ENCODE measurements at places on chromosomes 12 and 14. TPM values are rescaled to one million over a fixed set of nuclear protein-coding genes. Genes with fewer than 3 reads are reported as not detected.
A peak's percentile ranks its signal among the peaks of the same experiment; 100 is the strongest.

DNA sequence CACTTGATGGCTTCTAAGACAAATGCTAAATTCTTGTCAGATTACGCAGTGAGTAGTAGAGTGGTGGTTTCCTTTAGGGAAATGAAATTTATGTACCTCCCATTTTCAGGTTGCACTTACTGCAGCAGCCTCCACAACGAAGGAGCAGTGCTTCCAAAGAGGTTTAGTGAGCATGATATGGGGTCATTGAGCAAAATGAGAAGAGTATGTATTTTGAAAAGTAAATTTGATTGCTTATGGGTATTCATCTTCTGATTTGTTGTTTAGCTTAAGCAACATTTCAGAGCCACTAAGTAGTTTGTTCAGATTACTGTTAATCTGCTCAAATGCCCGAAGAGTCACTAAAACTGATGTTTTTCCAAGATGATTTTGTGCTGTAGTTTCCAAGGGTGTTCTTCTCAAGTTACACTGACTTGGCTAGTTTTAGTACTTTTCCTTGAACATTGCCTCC is 493.6 kb downstream of the PCNX1 start:
- no peaks in the 10 kb centered on the region for H3K27me3 ChIP-seq
- no peak for DNase-seq
- H3K36me3 ChIP-seq = no peaks in the 10 kb centered on the region
- peaks cover 18% of the 10 kb centered on the region for H3K4me1 ChIP-seq

- no peaks in the 10 kb centered on the region for H3K27me3 ChIP-seq
- H3K4me1 ChIP-seq = no peaks in the 10 kb centered on the region
- H3K4me3 ChIP-seq = no peak overlapping the region
- DNase-seq = no peak
- no peaks in the 10 kb centered on the region for H3K36me3 ChIP-seq
Observed at GRCh38 chr12:18430425-18431048, 169.2 kb downstream of the PIK3C2G start.

DNA sequence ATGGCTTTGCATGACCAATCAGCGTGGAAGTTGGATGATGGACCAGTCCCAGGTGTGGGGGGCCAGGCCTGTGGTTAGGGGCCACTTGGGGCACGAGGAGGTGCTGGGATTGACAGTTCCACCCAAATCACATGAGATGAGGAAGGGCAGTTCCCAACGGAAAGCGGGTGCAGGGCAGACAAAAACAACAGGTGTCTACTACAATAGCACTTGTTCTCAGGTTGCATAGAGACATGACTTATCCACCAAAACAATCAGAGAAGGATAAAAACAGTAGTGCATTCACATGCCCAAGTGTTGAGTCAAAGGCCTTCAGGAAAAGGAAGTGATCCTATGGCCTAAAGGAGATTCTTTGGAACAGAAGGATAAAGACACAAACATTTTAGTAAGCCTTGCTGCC is 14.6 kb upstream of the EIF2B2 start:
- peaks cover 1% of the 10 kb centered on the region for H3K27me3 ChIP-seq
- H3K27ac ChIP-seq = no peak overlapping the region
- H3K4me1 ChIP-seq = no peaks in the 10 kb centered on the region
- H3K36me3 ChIP-seq = no peaks in the 10 kb centered on the region

GRCh38 chr14:106681568-106681967 is 1155.2 kb downstream of the TMEM121 start:
- H3K27ac ChIP-seq = no peak overlapping the region
- no peaks in the 10 kb centered on the region for H3K36me3 ChIP-seq
- no peaks in the 10 kb centered on the region for H3K4me1 ChIP-seq
- DNase-seq = no peak
- no peak overlapping the region for H3K4me3 ChIP-seq

DNA sequence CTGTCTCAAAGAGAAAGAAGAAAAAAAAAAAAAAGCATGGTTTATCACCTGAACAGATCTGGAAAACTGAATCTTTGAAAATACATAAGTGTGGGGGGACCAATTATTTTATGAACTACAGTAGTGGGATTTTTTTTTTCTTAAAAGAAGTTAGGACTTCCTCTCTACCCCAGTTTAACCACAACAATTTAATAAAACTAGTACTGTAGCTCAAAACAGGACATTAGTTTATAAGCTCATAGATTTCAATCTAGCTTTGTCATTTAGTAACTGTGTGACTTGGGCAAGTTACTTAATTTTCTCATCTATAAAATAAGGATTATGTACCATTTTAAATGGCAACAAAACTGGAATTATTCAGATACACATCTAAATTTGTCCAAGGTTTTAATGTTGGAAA is 23.5 kb upstream of the ARID4A start:
- peak overlapping the region; percentile 53 for H3K27ac ChIP-seq
- no peak for DNase-seq
- H3K36me3 ChIP-seq = peaks cover 52% of the 10 kb centered on the region
- peaks cover 40% of the 10 kb centered on the region for H3K4me1 ChIP-seq
- H3K4me3 ChIP-seq = peak overlapping the region; percentile 56

Gene KRT82
- not detected for total RNA-seq

DNA sequence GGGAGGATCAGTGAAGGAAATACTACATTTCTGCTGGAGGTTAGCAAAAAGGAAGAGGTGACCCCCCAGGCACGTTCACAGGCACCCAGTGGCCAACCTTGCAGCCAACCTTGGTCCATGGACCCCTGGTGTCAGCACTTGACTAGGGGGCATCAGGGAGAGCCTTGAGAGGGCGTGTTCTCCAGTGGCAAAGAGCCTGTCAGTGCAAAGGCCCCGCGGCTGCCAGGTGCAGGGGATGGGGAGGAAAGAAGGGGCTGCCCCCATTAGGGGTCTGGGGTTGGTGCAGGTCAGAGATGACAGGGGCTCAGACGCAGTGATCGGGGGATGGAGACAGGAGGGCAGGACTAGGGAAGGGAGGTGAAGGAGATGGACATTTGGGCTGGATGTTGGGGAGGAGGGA is 22.7 kb upstream of the ULK1 start:
- no peak overlapping the region for H3K27ac ChIP-seq
- no peaks in the 10 kb centered on the region for H3K4me1 ChIP-seq
- no peaks in the 10 kb centered on the region for H3K36me3 ChIP-seq
- no peak overlapping the region for H3K4me3 ChIP-seq
- no peak for DNase-seq
- H3K27me3 ChIP-seq = no peaks in the 10 kb centered on the region

Gene NRL
- total RNA-seq = 2.8 TPM

GRCh38 chr14:26463136-26463535 is 134.7 kb downstream of the NOVA1 start:
- no peak overlapping the region for H3K27ac ChIP-seq
- H3K36me3 ChIP-seq = no peaks in the 10 kb centered on the region
- no peaks in the 10 kb centered on the region for H3K27me3 ChIP-seq
- no peak overlapping the region for H3K4me3 ChIP-seq
- DNase-seq = no peak

Gene RND1
- 7.3 TPM for total RNA-seq

GRCh38 chr12:28611449-28611848 is 421.2 kb downstream of the CCDC91 start:
- no peak overlapping the region for H3K4me3 ChIP-seq
- H3K27me3 ChIP-seq = peaks cover 6% of the 10 kb centered on the region
- no peaks in the 10 kb centered on the region for H3K4me1 ChIP-seq
- DNase-seq = no peak

- H3K27ac ChIP-seq = no peak overlapping the region
- H3K36me3 ChIP-seq = no peaks in the 10 kb centered on the region
- H3K4me1 ChIP-seq = no peaks in the 10 kb centered on the region
- DNase-seq = no peak
- no peaks in the 10 kb centered on the region for H3K27me3 ChIP-seq
Observed at GRCh38 chr12:46470975-46471374, 98.4 kb upstream of the SLC38A2 start.

DNA sequence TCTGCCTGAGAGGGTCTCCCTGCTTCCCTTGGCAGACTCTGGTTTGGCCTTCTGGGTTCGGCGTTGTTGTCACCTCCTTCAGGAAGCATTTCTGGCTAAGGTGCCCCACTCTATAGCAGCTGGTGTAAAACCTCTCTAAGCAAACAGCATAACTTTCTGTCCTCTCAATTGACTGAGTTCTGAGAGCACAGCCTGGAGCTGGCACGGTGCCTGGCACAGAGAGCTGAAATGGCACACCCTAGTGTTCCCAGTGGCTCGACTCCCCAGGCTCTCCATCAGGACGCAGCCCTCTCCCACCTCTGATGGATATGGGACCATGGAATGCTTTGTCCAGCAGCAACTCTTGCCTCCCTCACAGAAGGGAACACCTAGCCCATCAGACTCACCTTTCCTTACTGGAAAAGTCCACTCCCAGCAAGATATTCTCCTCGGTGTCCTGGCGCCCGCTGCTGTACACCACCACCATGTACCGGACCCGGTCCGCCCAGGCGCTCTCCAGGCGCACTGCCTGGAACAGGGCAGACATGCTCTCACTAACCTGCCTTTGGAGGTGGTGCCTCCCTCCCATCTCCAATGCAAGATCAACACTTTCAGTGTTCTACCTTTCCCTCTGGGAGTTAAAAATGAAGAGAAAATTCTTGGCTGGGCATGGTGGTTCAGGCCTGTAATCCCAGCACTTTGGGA is 40.6 kb downstream of the SSH1 start:
- DNase-seq = no peak
- peaks cover 43% of the 10 kb centered on the region for H3K36me3 ChIP-seq
- H3K27me3 ChIP-seq = no peaks in the 10 kb centered on the region
- no peak overlapping the region for H3K27ac ChIP-seq

DNA sequence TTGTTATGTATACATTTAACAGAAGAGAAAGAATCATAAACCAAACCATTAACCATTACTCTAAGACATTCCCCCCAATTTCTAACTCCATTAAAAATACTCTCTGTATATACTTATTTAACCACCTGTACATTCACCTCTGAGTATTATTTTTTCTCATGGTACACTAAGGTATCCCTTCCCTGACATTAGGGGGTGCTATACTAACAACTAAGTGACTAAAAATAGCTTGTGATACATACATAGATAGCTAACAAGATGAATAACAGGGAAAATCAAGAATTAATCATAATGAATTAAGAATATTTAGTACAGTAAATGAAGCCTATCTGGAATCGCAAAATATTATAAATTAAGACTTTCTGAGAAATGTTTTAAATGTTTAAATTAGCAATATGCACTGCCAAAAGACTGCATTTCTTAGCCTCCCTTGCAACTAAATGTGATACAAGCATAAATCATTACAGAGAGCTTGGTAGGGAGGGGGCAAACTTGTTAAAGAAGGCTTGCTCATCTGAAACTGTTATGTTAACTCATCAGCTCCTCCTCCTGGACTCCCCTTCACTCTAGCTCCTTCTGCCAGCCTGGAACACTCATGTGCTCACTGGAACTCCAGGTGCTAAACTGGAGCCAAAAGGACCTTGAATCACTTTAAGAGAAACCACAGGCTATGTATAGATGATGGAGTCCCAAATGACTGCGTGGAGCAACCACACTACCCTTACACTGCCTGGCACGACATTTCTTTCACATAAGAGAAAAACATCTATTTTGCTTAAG is 14.9 kb downstream of the C2CD5 start:
- DNase-seq = peak; percentile 66
- no peak overlapping the region for H3K4me3 ChIP-seq
- H3K36me3 ChIP-seq = peaks cover 54% of the 10 kb centered on the region
- peaks cover 5% of the 10 kb centered on the region for H3K4me1 ChIP-seq
- H3K27ac ChIP-seq = no peak overlapping the region
- H3K27me3 ChIP-seq = no peaks in the 10 kb centered on the region

Gene RNASE7
- total RNA-seq = not detected

Gene KITLG
- not detected for total RNA-seq

Gene A2ML1
- total RNA-seq = not detected

Gene HELB
- total RNA-seq = 85.5 TPM

GRCh38 chr12:78249578-78249977 is 418.9 kb downstream of the NAV3 start:
- H3K4me1 ChIP-seq = no peaks in the 10 kb centered on the region
- no peaks in the 10 kb centered on the region for H3K27me3 ChIP-seq
- no peak overlapping the region for H3K27ac ChIP-seq
- no peak overlapping the region for H3K4me3 ChIP-seq

Gene DCP1B
- 23.9 TPM for total RNA-seq

Gene HOXC6
- not detected for total RNA-seq

- no peaks in the 10 kb centered on the region for H3K36me3 ChIP-seq
- no peak overlapping the region for H3K4me3 ChIP-seq
- H3K27me3 ChIP-seq = no peaks in the 10 kb centered on the region
Observed at GRCh38 chr12:52925717-52926595, 21.1 kb upstream of the KRT8 start.

GRCh38 chr12:25590011-25590721 is 37.1 kb upstream of the LMNTD1 start:
- H3K4me1 ChIP-seq = no peaks in the 10 kb centered on the region
- no peak overlapping the region for H3K27ac ChIP-seq
- H3K36me3 ChIP-seq = no peaks in the 10 kb centered on the region
- H3K27me3 ChIP-seq = no peaks in the 10 kb centered on the region
- no peak overlapping the region for H3K4me3 ChIP-seq
- DNase-seq = peak; percentile 40

DNA sequence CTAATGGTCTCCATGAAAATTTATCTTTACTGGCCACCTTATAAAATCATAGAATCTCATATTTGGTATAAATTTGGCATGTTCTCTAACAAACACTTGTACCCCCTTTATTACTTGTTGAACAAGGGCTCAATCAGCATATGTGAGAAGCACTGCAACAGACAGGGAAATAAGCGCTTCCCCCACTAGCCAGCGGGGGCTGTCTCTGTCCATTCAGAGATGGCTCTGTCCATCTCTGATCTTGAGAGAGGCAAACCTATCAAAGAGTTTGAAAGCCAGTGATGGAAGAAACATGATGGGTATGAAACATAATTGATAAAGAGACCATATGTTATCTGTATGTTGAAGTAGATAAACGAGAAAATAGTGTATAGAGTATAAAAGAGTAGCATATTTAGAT is 326.8 kb downstream of the PDZRN4 start:
- peaks cover 2% of the 10 kb centered on the region for H3K27me3 ChIP-seq
- no peak overlapping the region for H3K4me3 ChIP-seq
- no peak overlapping the region for H3K27ac ChIP-seq

DNA sequence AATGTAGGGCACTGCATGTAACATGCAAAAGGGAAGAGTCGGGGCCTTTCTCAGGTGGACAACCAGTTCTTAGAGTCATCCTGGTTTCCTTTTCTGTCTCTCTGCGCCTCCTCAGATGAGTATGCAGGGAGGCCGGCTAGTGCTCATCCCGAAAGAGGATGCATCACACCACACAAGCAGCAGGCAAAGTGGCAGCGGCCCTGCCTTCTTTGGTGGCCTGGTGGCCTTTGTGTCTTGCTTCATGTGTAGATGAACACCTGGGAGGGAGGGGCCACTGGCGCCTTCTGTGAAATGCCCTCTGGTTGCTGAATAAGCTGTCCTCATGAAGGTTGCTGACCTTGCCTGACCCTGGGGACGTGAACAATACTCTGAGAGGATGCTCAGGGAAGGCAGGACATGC is 18.0 kb downstream of the SLC24A4 start:
- H3K27me3 ChIP-seq = no peaks in the 10 kb centered on the region
- H3K27ac ChIP-seq = no peak overlapping the region
- no peaks in the 10 kb centered on the region for H3K36me3 ChIP-seq
- no peak overlapping the region for H3K4me3 ChIP-seq
- DNase-seq = no peak

Gene PIWIL1
- total RNA-seq = not detected
